ENCODE measurements at places on chromosomes 13 and 19.

- no peak for DNase-seq
Observed at GRCh38 chr19:49829721-49830120, 11.6 kb downstream of the MED25 start.

- no peak for DNase-seq
Observed at GRCh38 chr13:43285933-43286597, 262.7 kb downstream of the DNAJC15 start.

- no peak for DNase-seq
Observed at GRCh38 chr19:18765224-18765623, 25.9 kb downstream of the COMP start.

GRCh38 chr19:35320065-35320713 lies 8.8 kb upstream of the CD22 start:
- no peak for DNase-seq

GRCh38 chr13:95679722-95680121 lies 2.8 kb downstream of the DNAJC3 start:
- DNase-seq, result no peak

DNA sequence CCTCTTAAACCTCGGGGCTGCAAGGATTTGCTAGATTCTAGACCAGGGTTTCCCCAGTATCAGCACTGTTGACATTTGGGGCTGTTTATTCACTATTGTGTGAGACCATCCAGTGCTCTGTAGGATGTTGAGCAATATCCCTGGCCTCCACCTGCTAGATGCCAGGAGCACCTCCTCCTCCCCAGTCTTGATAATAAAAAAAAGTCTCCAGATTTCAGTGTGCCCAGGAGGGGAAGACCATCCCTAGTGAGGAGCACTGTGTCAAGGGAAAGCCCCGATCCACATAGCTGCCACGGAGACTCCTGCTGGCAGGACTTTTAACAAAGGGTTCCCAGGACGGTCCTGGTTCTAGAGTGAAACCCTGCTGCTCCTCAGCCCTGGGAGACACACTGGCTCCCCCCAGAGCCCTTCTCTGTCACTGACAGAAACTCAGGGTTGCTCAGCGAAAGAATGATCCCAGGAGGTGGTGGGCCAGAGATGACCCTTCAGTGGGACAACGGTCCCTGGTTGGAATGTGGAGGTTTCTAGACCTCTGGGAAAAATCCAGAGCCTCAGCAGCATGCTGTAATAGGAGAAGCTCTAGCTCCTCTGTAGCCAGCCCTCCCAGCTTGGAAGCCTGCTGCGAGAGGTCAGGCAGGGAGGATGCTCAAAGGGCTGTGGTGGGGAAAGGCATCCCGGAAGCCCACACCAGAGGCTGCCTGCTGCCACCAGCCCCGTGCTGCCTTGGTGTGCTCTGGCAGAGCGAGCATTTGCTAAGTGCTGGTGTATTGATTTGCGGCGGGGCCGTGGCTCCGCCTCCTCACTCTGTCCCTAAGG lies 20.3 kb downstream of the LYL1 start:
- DNase-seq, result no peak

DNA sequence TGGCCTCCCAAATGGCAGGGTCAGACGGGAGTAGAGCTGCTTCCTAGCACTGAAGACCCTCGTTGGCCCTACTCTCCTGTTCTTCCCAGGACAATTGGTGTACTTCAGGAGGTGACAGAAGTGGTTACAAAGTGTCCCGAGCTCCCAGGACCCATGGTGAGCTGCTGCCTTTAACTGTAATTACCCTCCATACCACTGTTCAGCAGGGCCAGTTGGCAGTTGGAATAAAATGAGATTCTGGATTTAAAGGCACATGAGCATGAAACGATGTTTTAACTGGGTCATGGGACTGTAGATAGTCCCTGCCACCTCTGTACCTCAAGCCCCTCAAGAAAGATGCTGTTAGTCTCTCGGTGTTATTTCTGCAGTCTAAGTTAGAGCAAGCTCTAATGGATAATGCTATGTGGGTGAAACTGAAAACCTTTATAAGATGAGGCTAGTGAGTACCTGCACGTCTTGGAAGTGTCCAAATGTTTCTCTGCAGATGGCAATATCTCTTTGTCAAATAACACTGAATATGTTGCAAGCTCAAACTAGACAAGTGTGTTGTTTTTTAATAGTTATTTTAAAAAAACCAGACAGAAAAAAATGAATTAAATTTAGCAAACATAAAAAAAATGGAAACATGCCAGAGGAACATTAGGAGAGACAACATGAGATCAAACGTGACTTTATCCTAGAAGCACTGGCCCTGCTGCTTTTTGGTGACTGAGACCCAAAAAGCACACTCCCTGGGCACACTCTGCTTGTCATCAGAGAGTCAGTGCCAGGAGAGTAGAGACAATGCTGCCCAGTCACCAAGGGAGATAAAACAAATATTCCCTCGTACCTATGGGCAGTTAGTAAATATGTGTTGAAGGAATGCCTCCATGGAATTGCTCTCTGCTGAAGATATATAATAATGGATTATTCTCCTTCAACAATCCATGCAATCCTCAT lies 266.3 kb downstream of the LMO7 start:
- DNase-seq, result no peak

DNA sequence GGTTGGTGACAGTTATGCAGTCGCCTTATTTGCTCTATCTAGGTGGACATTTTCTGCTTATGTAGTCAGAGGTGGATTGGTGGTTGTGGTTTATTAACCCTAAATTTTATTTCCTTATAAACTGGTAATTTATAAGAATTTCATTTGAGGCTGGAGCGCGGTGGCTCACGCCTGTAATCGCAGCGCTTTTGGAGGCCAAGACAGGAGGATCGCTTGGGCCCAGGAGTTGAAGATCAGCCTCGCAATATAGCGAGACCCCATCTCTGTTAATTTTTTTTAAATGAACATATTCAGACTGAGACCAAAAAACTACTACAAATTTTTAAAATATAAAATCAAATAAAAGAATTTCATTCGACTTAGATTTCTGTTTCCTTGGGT lies 810 bp downstream of the ZNF627 start:
- no peak for DNase-seq

GRCh38 chr13:22648320-22648801 lies 532.4 kb upstream of the SGCG start:
- DNase-seq, result no peak

DNA sequence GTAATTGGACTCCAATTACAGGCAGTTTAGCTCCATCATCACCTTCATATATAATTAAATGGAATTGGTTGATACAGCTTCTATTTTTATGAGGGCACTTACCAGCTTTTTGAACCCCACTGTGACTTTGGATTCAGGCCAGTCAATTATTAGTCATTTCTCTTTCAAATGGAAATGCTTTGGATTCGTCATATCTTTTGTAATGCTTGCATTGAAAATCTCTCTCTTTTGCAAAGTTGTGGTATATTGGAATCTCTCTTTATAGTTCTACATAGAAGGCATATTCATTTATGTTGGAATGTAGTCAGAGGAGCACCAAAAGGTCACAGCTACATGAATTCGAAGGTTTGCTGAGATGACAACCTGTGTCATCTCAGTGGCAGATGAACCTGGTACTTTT lies 1074.3 kb upstream of the SLC10A2 start:
- no peak for DNase-seq

DNA sequence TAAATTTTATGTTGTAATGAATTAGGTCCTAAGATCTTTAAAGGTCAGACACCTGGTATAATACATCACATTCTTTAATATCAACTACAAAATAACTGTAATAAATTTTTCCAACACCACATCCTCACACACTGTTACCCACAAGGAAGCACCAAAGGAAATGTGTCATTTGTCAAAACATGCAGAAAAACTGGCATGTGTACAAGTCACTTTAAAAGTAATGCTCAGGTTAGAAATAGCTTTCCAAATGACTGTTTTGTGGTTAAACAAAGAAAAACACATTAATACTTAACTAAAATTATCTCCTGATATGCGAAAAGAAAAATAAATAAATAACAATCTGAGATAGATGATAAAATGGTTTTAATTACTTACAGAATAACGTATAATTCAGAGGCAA lies 74.7 kb downstream of the MZT1 start:
- DNase-seq, result no peak
